AG08396 (cell line): ENCODE measurements at places on chromosomes 5 and 9.

GRCh38 chr9:88814577-88814976 is 176.7 kb upstream of the S1PR3 start:
- peak; percentile 77 for DNase-seq

DNA sequence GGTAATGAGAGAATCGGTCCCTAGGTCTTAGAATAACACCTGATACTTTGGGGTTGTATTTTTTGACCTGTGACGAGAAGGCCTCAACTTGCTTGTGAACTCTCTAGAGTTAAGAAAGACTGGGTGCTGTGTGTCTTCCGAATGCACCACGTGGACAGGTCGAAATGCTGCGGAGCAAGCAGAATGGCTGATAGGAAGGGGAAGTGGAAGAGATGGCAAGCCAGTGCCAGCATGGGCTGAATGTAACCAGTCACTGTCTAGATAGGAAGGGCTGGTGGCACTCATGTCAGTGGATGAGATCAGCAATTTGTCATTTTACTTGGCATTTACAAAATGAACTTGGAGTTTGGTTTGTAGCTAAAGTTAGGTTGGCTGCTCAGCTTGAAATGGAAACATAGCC is 5.6 kb downstream of the OTULINL start:
- no peak for DNase-seq

GRCh38 chr5:109900911-109901627 is 211.3 kb downstream of the MAN2A1 start:
- no peak for DNase-seq

DNA sequence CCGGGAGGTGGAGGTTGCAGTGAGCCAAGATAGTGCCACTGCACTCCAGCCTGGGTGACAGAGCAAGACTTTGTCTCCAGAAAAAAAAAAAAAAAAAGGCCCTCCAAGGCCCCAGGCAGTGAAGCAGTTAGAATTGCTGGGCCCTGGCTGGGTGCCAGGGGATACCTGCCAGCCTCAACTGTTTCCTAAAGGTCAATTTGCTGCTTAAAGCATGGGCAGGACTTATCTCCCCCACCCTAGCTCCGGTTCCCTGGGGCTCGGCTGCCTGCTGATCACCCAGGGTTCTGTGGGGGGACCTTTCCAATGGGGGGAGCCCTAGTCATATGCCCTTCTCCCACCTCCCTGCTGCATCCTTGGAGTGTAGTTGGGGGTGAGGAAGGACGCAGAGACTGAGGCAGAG is 25.7 kb downstream of the NCS1 start:
- DNase-seq, result no peak

- no peak for DNase-seq
Observed at GRCh38 chr5:122316656-122317055, 4.6 kb downstream of the SNCAIP start.
